Stimulated activated CD8-positive, alpha-beta memory T cell treated with anti-CD3 and anti-CD28 coated beads, Interleukin-4, amount 100 ng/mL, for 48 hours (primary cell): ENCODE measurements at places on chromosomes 12 and 14.

GRCh38 chr12:81206429-81206828 lies 128.6 kb downstream of the ACSS3 start:
- no peak for DNase-seq

- no peak for DNase-seq
These were observed 12.5 kb upstream of the CRADD start for GRCh38 chr12:93664573-93665138.

GRCh38 chr14:34964977-34965764 lies 17.6 kb upstream of the SRP54 start:
- DNase-seq: no peak

DNA sequence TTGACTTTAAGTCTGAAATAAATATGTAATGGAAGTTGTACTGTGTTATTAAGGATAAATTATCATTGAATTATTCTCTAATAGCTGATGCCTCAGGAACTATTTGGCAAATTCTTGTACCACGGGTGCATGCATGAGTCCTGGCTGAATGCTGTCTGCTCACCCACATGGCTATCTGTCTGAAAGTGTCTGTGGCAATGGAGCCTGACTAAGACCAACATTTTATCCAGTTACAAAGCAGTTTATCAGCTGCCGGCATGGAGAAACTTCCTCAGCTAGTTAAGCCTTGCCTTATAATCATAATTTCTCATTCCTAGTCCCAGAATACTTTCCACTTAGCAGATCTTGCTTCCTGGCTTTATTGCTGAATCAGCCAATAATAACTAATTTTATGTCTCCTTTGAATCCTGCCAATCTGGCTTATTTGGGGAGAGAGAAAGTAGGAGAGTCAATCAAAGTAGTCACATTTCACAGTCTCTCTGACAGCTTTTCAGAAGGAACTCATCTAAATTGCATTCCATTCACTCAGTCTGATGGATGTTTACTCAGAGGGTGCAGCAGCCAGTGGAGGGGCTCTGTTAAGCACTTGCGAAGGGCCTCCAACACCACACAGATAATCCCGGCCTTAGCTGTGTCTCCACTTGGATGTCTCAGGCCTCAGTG lies 280.6 kb upstream of the CLEC14A start:
- DNase-seq: no peak

DNA sequence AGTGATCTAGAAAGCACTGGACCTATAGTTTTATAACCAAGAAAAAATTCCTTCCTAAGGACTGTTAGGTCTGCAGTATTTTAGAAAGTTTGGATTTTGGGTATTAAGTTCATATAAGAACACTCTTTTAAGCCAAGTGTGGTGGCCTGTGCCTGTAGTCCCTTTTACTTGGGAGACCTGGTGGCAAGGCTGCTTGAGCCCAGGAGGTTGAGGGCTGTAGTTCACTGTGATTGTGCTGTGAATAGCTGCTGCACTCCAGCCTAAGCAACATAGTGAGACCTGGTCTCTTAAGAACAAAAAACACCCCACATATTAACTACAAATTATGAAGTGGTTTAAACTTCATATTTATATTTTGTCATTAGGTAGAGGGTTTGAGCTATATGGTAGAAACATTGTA lies 9.7 kb downstream of the DNM1L start:
- DNase-seq: no peak

DNA sequence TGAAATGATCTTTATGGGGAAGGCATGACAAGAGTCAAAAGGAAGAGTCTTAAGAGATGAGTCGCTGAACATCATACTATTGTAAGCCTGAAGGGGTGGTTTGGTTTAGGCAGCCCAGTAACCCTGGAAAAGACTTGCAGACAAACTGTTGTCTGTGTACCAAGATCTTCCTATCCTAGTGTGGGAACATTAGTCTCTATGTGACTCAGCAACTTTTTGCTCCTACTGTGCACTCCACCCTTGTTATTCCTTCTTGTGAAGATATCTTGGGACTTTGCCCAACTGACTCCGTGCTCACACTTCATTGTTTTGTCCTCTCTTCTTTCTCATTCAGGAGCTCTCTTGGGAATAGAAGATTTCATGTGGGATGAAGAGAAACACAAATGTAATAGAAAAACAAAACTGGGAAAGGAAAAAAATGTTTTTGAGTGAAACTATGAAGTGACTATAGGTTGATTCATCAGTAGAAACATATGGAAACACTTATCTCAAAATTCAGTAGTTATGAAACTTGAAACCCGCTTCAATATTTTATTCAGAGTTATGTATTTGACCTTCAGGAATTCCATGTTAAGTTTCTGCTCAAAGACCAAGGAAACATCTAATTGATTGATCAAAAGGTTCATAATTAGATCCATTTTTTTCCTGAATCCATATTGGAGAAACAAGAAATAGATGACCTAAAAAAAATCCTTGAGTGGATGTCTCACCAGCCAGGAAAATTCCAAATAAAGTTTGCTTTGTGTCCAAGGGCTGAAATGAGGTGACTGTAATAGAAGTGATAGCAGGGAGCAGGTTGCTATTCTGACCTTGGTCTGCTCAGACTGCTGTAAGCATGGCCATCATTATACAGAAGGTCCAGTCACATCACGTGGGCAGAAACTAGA lies 67.2 kb downstream of the BTG1 start:
- DNase-seq: no peak

GRCh38 chr14:68475802-68476201 lies 317.1 kb downstream of the ZFP36L1 start:
- DNase-seq: no peak

GRCh38 chr14:23294734-23295561 lies 7.7 kb downstream of the PPP1R3E start:
- peak; percentile 60 for DNase-seq

DNA sequence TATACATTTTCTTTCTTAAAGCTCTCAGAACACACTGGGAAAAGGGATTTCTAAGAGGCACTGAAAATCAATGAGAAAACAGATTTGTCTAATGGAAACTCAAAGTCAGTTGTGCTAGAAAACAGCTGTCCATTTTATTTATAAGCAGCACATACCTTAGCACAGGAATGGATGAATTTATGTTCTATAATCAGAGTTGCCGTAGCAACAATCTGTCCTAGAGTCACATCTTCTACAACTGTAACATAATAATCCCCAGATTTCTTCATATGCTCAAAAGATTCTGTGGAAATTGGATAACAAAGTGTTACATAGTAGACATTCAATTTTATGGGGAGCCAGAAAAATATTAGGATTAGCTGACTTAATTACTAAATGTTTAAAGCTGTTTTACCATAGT lies 9.8 kb downstream of the GNPNAT1 start:
- DNase-seq: no peak
